ENCODE measurements at places on chromosomes 5 and 9.

- DNase-seq, result peak; percentile 61
These were observed 166.2 kb downstream of the PAX5 start for GRCh38 chr9:36867672-36868471.

DNA sequence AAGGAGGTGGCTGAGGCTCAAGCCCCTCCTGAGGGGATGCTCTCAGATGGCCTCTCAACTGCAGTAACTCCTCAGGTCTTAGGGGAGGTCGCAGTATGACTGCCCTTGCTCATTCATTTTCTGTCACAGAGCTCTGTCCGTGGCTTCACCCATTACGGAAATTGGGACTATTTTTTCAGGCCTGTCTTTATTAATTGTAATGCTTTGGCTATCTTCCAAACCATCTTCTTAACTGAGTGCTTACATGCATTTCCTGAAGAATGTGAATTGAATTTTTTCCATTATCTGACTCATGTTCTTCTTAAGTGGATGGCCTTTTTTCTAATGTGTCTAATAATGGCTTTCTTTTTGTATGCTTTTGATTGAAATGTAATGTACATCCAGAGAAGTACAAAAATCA lies 36.4 kb upstream of the SV2C start:
- no peak for DNase-seq

- no peak for DNase-seq
These were observed 87.2 kb downstream of the LMNB1 start for GRCh38 chr5:126864042-126864688.

DNA sequence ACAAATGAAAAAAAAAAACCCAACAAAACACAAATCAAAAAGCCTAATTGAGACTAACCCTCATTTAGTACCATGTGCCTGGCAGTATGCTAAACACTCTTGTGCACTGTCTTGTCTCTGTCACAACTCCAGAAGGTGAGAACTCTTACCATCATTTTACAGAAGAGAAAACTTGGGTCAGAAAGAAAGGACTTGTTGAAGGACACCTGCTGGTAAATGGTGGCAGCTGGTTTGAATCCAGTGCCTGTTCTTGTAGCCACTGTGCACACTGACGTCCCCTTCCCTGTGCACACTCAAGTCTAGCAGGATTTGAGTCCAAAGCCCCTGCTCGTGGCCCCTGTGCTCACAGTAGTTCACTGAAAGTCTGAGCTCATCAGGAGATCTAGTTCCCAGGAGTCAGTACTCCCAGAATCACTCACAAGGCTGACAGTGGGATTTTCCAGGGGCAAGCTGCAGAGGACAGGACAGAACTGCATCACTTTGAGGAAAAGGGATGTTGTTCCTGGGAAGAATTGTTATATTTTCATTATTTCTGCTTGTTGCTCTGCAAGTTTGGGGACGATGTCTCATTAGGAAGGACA lies 43.0 kb upstream of the HSD17B4 start:
- DNase-seq, result no peak

DNA sequence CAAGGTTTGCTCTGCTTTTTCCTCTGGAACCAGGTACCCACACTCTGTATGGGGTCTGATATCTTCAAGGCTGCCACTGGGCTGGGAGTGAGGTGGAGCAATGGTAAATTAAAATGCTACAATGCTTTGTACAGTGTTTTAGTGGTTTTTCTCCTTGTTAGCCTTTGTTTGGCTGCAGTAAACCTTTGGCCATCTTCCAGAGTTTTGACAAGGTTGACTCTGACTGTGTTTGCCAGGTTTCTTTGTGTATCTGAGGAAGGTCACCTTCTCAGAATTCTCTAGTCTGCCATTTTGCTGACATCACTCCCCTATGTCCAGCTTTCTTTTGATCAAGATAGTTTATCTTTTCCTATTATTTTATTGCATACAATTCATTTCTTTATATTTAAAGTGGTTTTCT lies 11.2 kb downstream of the SPATA31D1 start:
- DNase-seq, result no peak

GRCh38 chr5:76125888-76126287 lies 42.7 kb downstream of the SV2C start:
- DNase-seq, result no peak

GRCh38 chr5:65203746-65204145 lies 278.0 kb downstream of the ADAMTS6 start:
- DNase-seq, result no peak

- peak; percentile 30 for DNase-seq
These were observed 85.3 kb downstream of the MVB12B start for GRCh38 chr9:126411948-126412284.

DNA sequence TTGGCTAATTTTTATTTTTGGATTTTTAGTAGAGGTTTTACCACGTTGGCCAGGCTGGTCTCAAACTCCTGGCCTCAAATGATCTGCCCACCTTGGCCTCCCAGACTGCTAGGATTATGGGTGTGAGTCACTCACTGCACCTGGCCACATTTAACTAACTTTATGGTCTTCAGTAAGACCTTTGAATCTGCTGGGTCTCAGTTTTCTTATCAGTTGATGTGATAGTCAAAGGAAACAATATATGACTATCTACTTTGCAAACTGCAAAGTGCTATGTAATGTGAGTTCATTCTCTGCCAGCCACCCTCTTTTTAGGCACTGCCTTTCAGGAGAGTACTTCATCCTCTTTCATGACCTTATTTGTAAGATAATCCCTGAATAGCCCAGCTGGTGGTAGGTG lies 474.7 kb downstream of the PDE4D start:
- DNase-seq, result no peak

GRCh38 chr9:128116104-128117083 lies 11.1 kb downstream of the PTGES2 start:
- no peak for DNase-seq

DNA sequence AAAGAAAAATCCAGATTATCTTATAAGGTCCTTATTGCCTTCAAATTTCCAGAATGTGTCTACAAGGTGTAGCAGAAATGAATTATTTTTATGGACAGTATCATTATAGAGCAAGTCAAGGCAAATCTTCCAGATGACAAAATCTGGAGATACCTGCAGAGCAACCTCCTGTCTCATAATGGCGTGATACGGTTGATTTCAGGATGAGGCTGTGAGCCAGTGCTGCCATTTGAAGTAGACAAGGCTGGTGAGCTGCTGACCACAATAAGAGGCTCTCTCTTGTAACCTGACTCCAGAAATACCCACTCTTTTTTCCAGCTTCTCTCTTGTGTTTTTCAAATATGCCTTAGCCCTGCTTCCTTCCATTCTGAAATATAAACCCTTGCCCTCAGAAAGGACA lies 108.2 kb downstream of the HTR1A start:
- no peak for DNase-seq

DNA sequence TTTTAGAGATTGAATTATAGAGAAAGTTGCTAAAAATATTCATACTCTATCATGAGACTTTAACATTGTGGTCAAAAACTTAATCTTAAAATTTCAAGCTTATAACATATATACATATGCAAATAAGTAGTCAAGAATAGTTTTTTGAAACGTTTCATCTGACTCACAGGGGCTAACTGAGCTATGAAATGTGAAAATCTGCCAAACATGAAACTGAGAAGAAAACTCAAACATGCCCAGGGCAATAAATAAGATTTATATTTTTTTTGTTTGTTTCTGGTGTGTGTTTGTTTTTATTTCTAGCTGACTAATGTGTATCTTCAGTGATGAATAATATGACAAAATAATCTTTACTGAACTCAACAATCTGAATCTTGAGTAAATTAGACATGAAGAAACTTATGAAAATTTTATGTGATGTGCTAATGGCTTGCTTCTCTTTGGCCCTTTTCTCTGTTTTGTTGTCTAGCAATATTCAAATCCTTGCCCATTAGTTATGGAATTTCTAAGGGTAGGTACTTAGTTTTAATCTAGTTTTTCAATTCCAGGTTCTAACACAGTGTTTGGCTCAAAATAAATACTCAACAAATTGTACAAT lies 99.9 kb downstream of the FAM174A start:
- DNase-seq, result no peak

DNA sequence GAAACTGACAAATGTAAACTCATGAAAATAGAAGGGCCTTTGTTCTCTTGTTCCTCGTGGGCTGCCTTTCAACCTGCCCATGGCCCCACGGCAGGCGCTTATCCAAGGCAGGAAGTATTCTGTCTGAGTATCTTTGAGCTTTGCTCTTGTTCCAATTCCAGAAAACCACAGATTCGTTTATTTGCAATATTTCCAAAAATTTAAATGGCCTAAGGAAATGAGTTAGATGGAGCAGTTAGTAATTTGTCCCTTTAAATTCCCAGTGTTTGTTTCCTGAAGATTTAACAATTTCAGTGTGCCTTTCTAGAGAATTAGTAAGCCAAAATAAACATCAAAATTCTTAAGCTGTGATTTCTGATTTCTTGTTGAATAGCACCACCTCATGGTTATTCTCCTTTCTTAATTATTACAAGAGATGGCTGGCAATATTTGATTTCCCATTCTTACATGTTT lies 299.4 kb upstream of the RASA1 start:
- peak; percentile 7 for DNase-seq

GRCh38 chr9:113567361-113568080 lies 104.0 kb downstream of the RGS3 start:
- no peak for DNase-seq

DNA sequence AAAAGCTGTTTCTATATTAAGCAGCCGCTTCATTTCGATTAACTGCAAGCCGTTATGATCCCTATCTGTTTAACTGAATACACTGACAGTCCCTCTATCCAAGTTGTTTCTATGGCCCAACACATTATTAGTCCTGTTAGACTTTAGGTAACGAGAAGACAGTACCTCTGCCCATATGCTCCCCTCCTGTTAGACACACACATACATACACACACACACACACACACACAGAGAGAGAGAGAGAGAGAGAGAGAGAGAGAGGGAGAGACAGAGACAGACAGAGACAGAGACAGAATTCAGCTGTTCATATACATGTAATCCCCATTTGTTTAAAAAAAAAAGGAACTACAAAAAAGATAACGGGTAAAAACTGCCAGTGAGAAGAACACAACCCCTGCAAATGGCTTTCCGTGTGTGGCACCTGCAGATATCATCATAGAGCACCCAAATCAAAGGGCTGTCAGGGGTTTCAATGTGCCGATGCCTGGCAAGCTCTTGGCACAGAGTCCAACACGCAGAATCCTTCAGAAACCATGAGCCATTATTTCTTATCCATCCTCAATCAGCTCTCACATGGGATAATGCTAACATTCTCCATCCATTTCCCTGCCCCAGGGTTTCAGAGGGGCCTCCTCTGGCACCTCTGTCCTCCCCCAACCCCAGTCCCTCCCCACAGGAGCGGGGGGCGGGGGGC lies 144.0 kb downstream of the MYO10 start:
- DNase-seq, result no peak

DNA sequence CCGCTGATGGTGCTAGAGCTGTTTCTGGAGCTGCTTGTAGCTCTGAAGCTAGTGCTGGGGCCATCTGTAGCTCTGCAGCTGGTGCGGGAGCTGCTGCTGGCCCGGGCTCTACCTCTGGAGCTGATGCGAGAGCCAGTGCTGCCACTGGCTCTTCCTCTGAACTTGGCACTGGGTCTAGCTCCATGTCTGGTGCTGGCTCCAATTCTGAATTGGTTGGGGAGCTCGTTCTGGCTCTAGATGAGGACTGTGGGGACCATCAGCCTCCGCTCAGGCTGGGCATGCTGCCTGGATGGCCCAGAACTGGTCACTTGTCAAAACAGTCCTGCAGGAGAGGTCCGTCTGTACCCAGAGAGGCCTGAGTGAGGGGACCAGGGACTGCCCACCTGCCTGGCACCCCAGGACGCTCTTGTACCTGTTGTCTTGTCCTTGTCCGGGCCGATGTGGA lies 21.5 kb downstream of the OBP2B start:
- no peak for DNase-seq

- DNase-seq, result no peak
These were observed 227.3 kb downstream of the TMEM167A start for GRCh38 chr5:82849885-82850284.

DNA sequence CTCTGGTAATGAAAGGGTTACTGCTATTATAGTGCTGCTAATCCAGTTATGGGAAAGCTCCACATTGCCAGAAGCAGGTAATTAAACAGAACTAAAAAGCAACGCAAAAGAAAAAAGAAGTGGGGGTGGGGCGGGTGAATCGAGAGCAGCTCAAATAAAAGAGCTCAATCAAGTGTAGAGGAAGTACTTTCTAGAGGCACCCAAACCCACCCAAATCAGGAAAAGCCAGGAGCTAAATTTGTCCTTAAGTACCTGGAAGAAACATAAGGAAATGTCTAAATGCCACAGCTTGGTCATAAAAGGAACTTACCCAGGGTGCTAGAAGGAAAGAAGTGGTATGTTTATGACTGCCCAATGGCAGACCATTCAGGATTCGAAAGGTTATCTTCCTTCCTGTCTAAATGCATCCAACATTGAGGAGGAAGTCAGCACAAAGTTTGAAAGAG lies 2.4 kb upstream of the RNF145 start:
- DNase-seq, result no peak

GRCh38 chr9:93580654-93581380 lies 4.4 kb downstream of the PHF2 start:
- no peak for DNase-seq

DNA sequence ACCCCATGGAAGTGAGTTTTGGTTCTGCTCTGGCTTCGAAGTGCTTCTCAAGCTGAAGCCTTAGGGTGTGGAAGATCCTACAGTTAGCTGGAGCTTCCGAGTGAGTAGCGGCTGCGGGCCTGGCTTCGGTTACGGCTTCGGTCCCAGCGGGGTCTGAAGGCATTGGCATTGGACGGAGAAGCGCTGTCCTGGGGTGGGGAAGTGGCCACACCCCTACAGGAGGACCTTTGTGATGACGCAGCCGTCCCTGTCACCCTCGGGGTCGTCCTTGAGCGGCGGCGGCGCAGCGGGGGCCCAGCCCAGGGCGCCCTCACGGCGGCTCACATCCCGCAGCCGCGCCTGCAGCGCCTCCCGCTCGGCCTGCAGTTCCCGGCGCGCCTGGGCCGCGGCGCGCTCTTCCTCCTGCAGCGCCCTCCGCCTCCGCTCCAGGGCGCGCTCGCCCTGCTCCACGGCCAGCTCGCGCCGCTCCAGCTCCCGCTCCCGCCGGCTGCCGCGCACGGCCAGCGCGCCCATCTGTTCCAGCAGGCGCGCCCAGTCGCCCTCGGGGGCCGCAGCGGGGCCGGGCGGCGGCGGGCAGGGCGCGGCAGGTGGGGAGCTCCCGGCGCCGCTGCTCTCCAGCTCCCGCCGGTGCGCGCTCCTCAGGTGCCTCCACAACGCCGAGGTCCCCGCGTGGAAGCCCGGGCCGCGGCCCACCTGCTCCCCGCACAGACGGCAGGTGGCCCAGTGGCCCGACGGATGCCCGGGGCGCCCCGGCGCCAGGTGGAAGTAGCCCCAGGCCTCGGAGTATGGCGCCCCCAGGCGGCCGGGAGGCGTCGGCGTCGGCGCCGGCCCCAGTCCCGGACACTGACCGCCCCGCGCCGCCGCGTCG lies 9.9 kb downstream of the ZBED3 start:
- DNase-seq, result peak; percentile 11
